ENCODE measurements at places on chromosomes 16 and 17. TPM values are rescaled to one million over a fixed set of nuclear protein-coding genes. Genes with fewer than 3 reads are reported as not detected.

The DRC3 gene
- polyA plus RNA-seq = 6.5 TPM

The SECTM1 gene
- 3.2 TPM for polyA plus RNA-seq

The KATNB1 gene
- 37.0 TPM for polyA plus RNA-seq

The SALL1 gene
- polyA plus RNA-seq = 0.09 TPM

The C16orf54 gene
- polyA plus RNA-seq = 0.23 TPM

The RHBDL1 gene
- 0.96 TPM for polyA plus RNA-seq

The CHST5 gene
- not detected for polyA plus RNA-seq

The ARHGAP44 gene
- polyA plus RNA-seq = 4.1 TPM

The RPTOR gene
- 21.6 TPM for polyA plus RNA-seq

The SMPD3 gene
- 0.64 TPM for polyA plus RNA-seq

The ZSCAN10 gene
- polyA plus RNA-seq = not detected

The ARHGAP27 gene
- 7.6 TPM for polyA plus RNA-seq

The TEX19 gene
- polyA plus RNA-seq = 0.19 TPM

The JUP gene
- polyA plus RNA-seq = not detected

The CDH13 gene
- 58.8 TPM for polyA plus RNA-seq

The KCNH6 gene
- not detected for polyA plus RNA-seq

The CBFA2T3 gene
- 12.9 TPM for polyA plus RNA-seq

The KLHL10 gene
- polyA plus RNA-seq = 0.28 TPM

The LITAFD gene
- polyA plus RNA-seq = not detected

The DPEP2 gene
- 0.63 TPM for polyA plus RNA-seq

The CCL11 gene
- not detected for polyA plus RNA-seq

The UBALD2 gene
- polyA plus RNA-seq = 57.6 TPM

The FOXJ1 gene
- 0.12 TPM for polyA plus RNA-seq

The CACNG3 gene
- not detected for polyA plus RNA-seq
